Activated naive CD8-positive, alpha-beta T cell treated with anti-CD3 and anti-CD28 coated beads, Interleukin-2, amount 10 ng/mL, durations not matched to agents 7 days and 5 days (primary cell): ENCODE measurements at places on chromosomes 1 and 21. TPM values are rescaled to one million over a fixed set of nuclear protein-coding genes. Genes with fewer than 3 reads are reported as not detected.
A peak's percentile ranks its signal among the peaks of the same experiment; 100 is the strongest.

GRCh38 chr1:50326026-50326425, 97.2 kb downstream of the DMRTA2 start:
- no peaks in the 10 kb centered on the region for H3K36me3 ChIP-seq
- H3K27me3 ChIP-seq, result peaks cover 8% of the 10 kb centered on the region

GBP6 gene
- total RNA-seq, result 0.23 TPM

GRCh38 chr1:203491664-203492063, 2.3 kb upstream of the OPTC start:
- H3K27me3 ChIP-seq, result peaks cover 4% of the 10 kb centered on the region
- H3K27ac ChIP-seq, result no peak overlapping the region
- H3K4me1 ChIP-seq, result peaks cover 4% of the 10 kb centered on the region
- DNase-seq, result no peak

- peaks cover 10% of the 10 kb centered on the region for H3K36me3 ChIP-seq
- no peak overlapping the region for H3K27ac ChIP-seq
- DNase-seq, result no peak
- peaks cover 4% of the 10 kb centered on the region for H3K4me1 ChIP-seq
Observed at GRCh38 chr1:234940841-234941240, 187.8 kb downstream of the TOMM20 start.

GRCh38 chr1:7050751-7051665, 265.8 kb downstream of the CAMTA1 start:
- DNase-seq, result no peak
- peaks cover 4% of the 10 kb centered on the region for H3K27me3 ChIP-seq
- H3K36me3 ChIP-seq, result no peaks in the 10 kb centered on the region
- no peak overlapping the region for H3K4me3 ChIP-seq
- no peaks in the 10 kb centered on the region for H3K4me1 ChIP-seq
- H3K27ac ChIP-seq, result no peak overlapping the region

LAPTM5 gene
- 474 TPM for total RNA-seq

GRCh38 chr1:113779542-113779941, 20.3 kb upstream of the PHTF1 start:
- DNase-seq, result no peak
- H3K4me1 ChIP-seq, result peaks cover 27% of the 10 kb centered on the region
- no peak overlapping the region for H3K4me3 ChIP-seq
- H3K36me3 ChIP-seq, result peaks cover 28% of the 10 kb centered on the region

- no peaks in the 10 kb centered on the region for H3K4me1 ChIP-seq
- no peaks in the 10 kb centered on the region for H3K36me3 ChIP-seq
- H3K27me3 ChIP-seq, result no peaks in the 10 kb centered on the region
- DNase-seq, result no peak
Observed at GRCh38 chr1:55708781-55709180, 493.6 kb upstream of the USP24 start.

ZNF281 gene
- total RNA-seq, result 17.2 TPM

POLR3C gene
- 34.6 TPM for total RNA-seq

DNA sequence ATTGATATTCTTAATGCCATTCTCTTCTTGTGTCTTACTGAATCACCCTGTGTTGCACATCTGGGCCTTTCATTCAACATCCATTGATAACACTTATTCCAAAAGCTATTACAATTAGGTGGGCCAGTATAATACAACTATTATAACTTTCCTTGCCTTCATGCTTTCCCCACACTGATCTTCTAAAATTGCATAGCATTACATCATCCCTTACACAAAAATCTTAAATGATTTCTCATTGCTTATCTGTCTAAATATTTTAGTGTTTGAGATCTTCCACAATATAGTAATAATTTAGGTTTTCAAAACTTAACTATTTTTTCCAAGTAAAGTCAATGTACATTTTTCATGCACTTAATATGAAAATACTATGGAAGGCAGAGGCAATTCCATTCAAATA, 1634.1 kb downstream of the PLA2G4A start:
- no peaks in the 10 kb centered on the region for H3K36me3 ChIP-seq
- H3K4me1 ChIP-seq, result no peaks in the 10 kb centered on the region
- no peak for DNase-seq

- no peak for DNase-seq
- H3K4me1 ChIP-seq, result peaks cover 46% of the 10 kb centered on the region
- peaks cover 4% of the 10 kb centered on the region for H3K36me3 ChIP-seq
- no peak overlapping the region for H3K4me3 ChIP-seq
- H3K27me3 ChIP-seq, result no peaks in the 10 kb centered on the region
Observed at GRCh38 chr1:173554541-173555250, 48.2 kb downstream of the SLC9C2 start.

DNA sequence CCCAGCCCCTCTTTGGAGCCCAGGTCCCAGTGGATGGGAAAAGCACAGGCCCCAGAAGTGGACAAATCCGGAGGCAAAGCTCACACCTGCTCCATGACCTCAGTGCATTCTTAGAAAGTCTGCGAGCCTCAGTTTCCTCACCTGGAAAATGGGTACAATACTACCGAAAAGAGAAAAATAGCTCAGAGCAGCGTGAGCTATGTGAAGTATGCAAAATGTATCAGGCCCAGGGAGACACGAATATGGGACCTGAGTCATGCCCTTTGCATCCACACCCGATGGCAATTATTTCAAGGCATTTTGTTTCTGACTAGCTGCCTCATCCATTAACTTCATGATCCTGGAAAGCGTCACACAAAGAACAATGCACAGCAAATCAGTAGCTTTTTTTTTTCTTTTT, 9.2 kb downstream of the ALDH4A1 start:
- no peaks in the 10 kb centered on the region for H3K4me1 ChIP-seq
- H3K27ac ChIP-seq, result no peak overlapping the region
- H3K27me3 ChIP-seq, result no peaks in the 10 kb centered on the region

RPE65 gene
- not detected for total RNA-seq

- H3K4me3 ChIP-seq, result peak overlapping the region; percentile 13
- DNase-seq, result no peak
- peaks cover 51% of the 10 kb centered on the region for H3K4me1 ChIP-seq
Observed at GRCh38 chr1:154957091-154957657, 1.3 kb upstream of the PBXIP1 start.

GRCh38 chr1:32362474-32363313, at the start of the genes FAM229A and TSSK3:
TSS of gene FAM229A (minus strand) at chr1:32362485. CDS start at chr1:32362091, 394 bp downstream.
TSS of gene TSSK3 (plus strand) at chr1:32362539. CDS start at chr1:32362702, 163 bp downstream.
- peaks cover 20% of the 10 kb centered on the region for H3K4me1 ChIP-seq
- H3K4me3 ChIP-seq, result peak within 1 kb of the TSS; percentile 6
- H3K27me3 ChIP-seq, result peaks cover 3% of the 10 kb centered on the region
- H3K27ac ChIP-seq, result no peak within 1 kb of the TSS
- no peak for DNase-seq
- peaks cover 3% of the 10 kb centered on the region for H3K36me3 ChIP-seq

- no peaks in the 10 kb centered on the region for H3K36me3 ChIP-seq
- H3K4me3 ChIP-seq, result no peak overlapping the region
- no peak for DNase-seq
- peaks cover 17% of the 10 kb centered on the region for H3K27me3 ChIP-seq
- no peaks in the 10 kb centered on the region for H3K4me1 ChIP-seq
- H3K27ac ChIP-seq, result no peak overlapping the region
Observed at GRCh38 chr1:171298696-171299095, 15.3 kb upstream of the FMO4 start.

DNA sequence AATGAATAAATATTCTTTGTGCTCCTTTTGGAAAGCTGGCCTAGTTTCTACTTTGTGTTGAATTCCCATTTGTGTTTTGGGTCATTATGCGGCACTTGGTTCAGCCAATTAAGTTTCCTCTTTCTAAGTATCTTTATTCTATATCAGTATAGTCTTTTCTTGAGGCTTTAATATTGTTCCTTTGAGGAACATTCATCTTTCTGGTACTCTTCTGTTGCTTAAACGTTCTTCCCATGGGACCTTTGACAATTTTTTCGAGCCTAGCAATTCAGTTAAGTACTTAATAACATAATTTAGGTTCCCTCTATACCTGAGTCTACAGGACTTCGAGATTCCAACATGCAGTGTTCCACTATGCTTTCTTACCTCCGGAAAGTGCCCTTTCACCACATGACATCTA, 24.9 kb downstream of the ZBTB40 start:
- H3K27me3 ChIP-seq, result no peaks in the 10 kb centered on the region
- no peak for DNase-seq
- H3K36me3 ChIP-seq, result peaks cover 12% of the 10 kb centered on the region
- H3K4me3 ChIP-seq, result no peak overlapping the region

GRCh38 chr1:86015375-86015774, 141.2 kb downstream of the COL24A1 start:
- H3K36me3 ChIP-seq, result no peaks in the 10 kb centered on the region
- H3K4me3 ChIP-seq, result no peak overlapping the region
- DNase-seq, result no peak
- no peaks in the 10 kb centered on the region for H3K4me1 ChIP-seq
- no peak overlapping the region for H3K27ac ChIP-seq

DNA sequence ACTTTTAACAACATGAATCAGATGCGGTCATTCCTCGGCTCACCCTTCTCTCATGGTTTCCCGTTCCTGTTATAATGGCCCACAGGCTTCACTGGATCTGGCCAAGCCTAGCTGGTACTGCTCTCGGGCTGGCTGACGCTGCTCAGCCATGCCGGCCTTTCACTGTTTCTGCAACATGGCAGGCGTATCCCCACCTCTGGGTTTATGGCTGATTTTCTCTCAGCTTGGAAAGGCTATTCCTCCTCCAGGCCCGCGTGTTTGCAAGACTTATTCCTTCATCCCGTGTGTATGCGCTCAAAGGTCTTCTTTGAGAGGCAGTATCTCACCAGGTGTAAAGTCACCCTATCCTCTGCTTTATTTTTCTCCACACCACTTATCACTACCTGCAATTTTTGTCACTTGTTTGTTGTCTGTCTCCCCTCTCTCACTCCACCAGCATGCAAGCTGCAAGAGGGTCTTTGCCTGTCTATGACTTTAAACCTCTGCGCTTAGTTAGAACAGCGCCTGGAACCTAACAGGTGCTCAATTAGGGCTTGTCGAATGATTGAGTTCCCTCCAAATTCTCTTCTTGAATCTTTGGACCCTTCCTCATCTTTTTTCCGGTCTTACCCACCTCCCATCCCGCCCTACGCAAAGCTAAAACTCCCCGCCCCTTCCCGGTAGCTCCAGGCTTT, 491 bp upstream of the RAP1A start:
- no peak for DNase-seq
- H3K27me3 ChIP-seq, result no peaks in the 10 kb centered on the region
- peaks cover 59% of the 10 kb centered on the region for H3K4me1 ChIP-seq
- peaks cover 18% of the 10 kb centered on the region for H3K36me3 ChIP-seq
- peak overlapping the region; percentile 88 for H3K4me3 ChIP-seq
- H3K27ac ChIP-seq, result peak overlapping the region; percentile 89

- no peaks in the 10 kb centered on the region for H3K27me3 ChIP-seq
- DNase-seq, result no peak
- H3K4me3 ChIP-seq, result no peak overlapping the region
- no peaks in the 10 kb centered on the region for H3K36me3 ChIP-seq
- no peaks in the 10 kb centered on the region for H3K4me1 ChIP-seq
- H3K27ac ChIP-seq, result no peak overlapping the region
Observed at GRCh38 chr1:75937034-75937433, 4.8 kb upstream of the ASB17 start.

DNA sequence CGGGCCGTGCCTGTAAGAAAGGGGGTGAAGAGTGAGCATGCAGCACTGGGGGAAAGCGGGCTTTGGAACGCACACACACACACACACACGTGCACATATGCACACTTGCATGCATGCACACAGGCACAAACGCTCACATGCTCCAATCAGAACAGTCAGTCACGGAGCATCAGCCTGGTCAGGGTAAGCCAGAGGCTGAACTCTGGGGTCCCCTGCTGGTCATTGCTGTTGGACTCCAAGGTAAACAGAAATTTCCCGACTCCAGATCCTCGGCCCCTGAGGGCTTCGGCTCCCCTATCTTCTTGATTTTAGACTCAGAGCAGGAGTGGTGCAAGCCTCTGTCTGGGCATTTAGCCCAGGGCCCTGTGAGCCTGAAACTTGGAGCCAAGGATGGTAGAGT, 54.2 kb downstream of the SYT2 start:
- H3K27me3 ChIP-seq, result peaks cover 17% of the 10 kb centered on the region
- H3K4me1 ChIP-seq, result no peaks in the 10 kb centered on the region
- DNase-seq, result no peak
- H3K27ac ChIP-seq, result no peak overlapping the region
- no peak overlapping the region for H3K4me3 ChIP-seq

DNA sequence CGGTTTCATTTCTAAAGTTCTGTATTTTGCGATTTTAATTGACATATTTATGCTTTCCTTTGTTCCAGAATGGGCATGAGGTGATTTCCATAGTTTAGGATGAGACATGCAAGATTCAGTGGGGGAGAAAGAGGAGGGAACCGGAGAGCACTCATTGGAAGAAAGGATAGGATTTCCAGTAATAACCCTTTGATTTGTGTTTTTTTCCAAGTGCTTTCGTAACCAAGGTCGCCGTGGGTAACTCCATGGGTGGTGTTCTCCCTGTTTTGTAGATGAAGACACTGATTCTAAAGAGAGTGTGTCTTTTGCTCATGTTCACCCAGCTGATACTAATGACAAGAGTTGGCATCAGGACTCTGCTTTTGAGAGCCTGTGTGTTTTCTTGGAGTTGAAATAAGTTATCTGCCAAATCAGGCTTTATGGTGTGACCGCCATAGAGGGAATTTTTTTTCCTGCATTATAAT, 170.1 kb downstream of the DHRS3 start:
- H3K27me3 ChIP-seq, result no peaks in the 10 kb centered on the region
- no peak for DNase-seq

C1orf116 gene
- total RNA-seq, result not detected

ARHGAP30 gene
- total RNA-seq, result 273 TPM

C1orf53 gene
- not detected for total RNA-seq

DNA sequence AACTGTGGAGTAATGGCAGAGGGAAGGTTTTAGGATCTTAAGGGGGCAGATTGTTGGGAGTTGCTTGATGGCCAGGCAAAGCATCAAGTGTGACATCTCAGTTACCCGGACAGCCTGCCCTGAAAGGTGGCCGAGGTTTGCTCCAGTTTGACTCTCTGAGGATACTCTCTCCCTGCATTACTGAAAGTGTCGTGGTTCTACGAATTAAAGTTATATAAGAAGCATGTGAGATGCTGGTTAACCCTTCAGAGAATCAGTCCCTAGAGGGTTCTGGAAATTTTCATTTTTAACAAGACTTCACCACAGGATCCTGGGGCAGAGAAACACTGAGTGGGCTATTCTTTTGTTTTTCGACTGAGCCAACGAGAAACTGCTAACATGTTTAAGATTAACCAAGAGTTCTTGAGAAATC, 689 bp upstream of the ZNF644 start:
- peak overlapping the region; percentile 95 for H3K4me3 ChIP-seq
- peaks cover 35% of the 10 kb centered on the region for H3K4me1 ChIP-seq
- peaks cover 3% of the 10 kb centered on the region for H3K27me3 ChIP-seq
- H3K36me3 ChIP-seq, result peaks cover 15% of the 10 kb centered on the region

TMEM82 gene
- not detected for total RNA-seq
